Activated CD4-positive, alpha-beta T cell treated with anti-CD3 and anti-CD28 coated beads, Interleukin-2, amount 50 U/mL, for 16 hours (primary cell): ENCODE measurements at places on chromosomes 3 and 15.

DNA sequence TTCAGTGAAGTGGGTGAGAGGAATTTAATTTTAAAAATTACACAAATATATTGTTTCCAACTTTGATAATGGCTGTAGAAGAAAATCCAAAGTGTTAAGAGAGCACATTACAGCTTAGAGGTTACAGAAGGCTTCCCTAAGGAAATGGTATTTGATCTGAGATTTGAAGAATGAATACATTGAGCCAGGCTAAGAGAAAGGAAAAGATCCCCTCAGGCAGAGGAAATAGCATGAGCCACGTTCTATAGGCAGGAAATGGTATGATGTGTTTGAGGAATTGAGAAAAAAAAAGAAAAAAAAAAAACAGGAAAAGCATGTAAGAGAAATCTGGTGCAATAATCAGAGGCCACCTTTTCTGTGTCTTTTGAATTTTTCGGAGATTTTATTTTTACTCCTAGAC, 48.6 kb downstream of the UNC13C start:
- DNase-seq = no peak

- DNase-seq = no peak
Observed at GRCh38 chr15:68554721-68555678, 23.8 kb upstream of the CORO2B start.

- no peak for DNase-seq
Observed at GRCh38 chr15:69951256-69951897, 146.3 kb downstream of the TLE3 start.

DNA sequence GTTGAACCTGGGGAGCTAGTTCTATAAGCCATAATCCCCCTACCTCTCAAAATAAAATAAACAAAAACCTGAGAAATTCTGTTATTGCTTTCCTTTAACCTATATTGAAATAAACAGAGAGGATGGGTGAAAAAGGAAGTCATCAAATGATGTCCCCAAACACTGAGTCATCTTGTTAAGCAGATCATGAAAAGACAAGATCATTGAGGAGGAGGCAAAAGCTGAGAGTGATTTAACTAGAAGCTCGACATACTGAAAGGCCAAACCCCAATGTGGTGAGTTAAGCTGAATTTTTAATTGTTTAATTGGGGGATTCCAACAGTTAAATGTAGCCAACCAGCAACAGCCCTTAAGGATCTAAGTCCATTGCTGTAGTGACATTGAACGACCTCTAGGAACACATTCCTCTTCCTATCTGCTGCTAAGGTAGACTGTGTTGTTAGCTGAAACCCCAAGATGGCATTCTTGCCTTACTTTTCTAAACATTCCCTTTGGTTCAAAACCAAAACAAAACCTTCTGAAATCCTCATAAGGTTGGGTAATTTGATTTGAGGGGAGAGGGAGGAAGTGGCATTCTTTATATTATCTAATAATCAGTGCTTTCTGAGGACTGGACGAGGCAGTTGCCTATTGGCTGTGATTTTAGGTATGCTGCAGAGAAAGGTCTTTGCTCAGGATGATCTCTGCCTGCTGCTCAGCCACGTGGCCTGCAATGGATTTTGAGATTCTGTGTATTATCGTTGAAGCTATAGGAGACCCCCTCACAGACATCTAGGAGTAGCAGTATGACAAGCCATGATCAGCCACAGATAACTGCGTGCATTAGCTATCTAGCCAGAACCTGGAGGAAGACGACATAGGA, 62.7 kb upstream of the BNIP2 start:
- peak; percentile 29 for DNase-seq

- DNase-seq = no peak
Observed at GRCh38 chr15:61768131-61768530, 292.1 kb downstream of the VPS13C start.

DNA sequence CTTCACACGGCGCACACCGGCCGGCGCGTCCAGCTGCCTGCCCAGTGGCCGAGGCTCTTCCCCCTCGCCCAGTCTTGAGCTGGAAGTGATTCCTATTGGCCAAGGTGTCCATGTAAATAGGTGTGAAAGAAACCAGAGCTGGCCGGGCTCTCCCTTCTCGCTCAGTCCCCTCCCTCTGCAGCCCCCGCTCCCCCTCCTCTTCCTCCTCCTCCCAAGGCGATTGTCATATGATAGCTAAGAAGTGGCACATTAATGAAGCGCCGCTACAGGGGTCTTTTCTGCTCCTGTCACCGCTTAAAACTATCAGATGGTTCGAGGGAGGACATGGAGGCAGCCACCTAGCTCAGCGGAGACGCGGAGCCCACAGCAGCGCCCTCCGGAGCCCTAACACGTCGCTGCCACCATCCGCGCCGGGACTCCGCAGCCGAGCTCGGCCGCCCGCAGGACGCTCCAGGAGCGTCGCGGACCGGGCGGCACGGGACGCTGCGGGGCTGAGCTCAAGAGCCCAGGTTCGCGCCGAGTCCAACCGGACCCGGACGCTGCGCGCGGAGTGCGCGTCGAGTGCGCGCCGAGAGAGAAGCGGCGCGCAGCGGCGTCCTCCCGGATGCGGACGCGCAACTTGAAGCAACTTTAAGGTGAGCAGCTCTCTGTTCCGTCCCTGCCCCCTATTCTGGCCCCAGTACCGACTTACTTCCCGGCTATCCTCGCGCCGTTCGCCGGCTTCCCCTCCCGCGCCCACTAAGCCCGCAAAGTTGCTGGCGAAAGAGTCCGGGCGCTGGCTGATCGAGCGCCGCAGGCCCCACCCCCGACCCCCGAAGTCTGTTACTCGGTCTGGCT, at the start of gene FOXB1:
Gene FOXB1, plus strand, starts transcription at position 303 of the 837 bp plus-strand sequence. CDS start 653 bp downstream, outside the sequence.
- DNase-seq = peak; percentile 58

DNA sequence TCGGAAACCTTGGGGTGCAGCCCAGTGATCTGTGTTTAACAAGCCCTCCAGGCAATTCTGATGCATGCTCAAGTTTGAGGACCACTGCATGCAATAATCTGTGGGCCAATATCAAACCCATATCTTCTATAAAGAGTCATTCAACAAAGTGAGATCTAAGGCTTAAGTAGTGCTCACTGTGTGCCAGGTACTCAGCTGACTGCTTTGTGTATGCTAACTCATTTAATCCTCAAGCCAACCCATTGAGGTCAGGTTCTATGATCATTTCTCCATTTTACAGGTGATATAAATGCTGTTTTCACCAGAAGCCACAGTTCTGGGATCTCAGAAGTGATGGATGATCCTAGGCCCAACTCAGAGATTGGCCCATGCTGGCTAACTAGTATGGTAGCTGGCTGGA, 101.7 kb downstream of the SMAD6 start:
- no peak for DNase-seq

- DNase-seq = peak; percentile 0
Observed at GRCh38 chr15:93932164-93932776, 299.1 kb upstream of the MCTP2 start.

GRCh38 chr3:468172-468571, 271.6 kb downstream of the CHL1 start:
- DNase-seq = no peak

DNA sequence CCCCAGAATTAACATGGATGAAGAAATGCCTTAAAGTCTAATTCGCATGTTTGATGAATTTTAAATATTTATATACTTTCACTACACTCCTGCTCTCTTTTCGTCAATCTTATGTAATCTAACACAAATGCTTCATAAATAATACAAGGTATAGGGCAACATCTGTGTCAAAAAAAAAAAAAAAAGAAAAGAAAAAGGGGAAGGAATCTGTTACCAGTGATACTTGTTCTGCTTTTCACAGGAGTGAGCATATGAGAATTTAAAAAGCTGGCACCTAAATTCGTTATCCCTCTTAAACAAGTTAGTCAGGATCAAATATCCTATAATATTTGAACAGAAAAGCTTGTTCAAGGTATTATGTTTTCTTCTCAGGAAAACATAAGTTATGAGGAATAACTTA, 243.8 kb downstream of the KCNH8 start:
- DNase-seq = no peak

- DNase-seq = no peak
Observed at GRCh38 chr3:150072576-150072975, 101.9 kb upstream of the PFN2 start.

- DNase-seq = no peak
Observed at GRCh38 chr3:60767536-60767935, 483.7 kb downstream of the FHIT start.

DNA sequence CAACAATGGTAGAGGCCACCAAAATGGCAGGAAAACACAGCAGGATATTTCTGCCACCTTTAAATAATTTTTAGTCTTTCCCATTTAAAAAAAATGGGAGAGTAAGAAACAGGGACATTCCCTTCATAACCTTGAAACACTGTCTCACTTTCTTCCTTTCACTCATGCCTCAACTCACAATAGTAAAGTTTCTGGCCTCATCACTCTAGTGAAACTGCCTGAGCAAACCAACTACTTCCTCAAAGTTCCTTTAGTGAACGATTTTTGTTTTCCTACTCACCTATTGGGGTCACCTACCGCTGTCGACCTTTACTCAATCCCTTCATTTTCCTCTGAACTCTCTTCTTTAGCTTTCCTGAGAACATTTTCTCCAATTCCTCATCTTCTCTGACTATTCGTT, 33.0 kb downstream of the SHC4 start:
- DNase-seq = peak; percentile 23

- peak; percentile 65 for DNase-seq
Observed at GRCh38 chr3:40317061-40317855, 7.8 kb downstream of the EIF1B start.
